Naive thymus-derived CD8-positive, alpha-beta T cell (primary cell): ENCODE measurements at places on chromosomes 1 and 21.

GRCh38 chr1:215583185-215583749 is 16.2 kb downstream of the KCTD3 start:
- peaks cover 7% of the 10 kb centered on the region for H3K36me3 ChIP-seq
- no peak overlapping the region for H3K4me3 ChIP-seq
- no peak for DNase-seq
- H3K27ac ChIP-seq = no peak overlapping the region
- H3K27me3 ChIP-seq = no peaks in the 10 kb centered on the region

DNA sequence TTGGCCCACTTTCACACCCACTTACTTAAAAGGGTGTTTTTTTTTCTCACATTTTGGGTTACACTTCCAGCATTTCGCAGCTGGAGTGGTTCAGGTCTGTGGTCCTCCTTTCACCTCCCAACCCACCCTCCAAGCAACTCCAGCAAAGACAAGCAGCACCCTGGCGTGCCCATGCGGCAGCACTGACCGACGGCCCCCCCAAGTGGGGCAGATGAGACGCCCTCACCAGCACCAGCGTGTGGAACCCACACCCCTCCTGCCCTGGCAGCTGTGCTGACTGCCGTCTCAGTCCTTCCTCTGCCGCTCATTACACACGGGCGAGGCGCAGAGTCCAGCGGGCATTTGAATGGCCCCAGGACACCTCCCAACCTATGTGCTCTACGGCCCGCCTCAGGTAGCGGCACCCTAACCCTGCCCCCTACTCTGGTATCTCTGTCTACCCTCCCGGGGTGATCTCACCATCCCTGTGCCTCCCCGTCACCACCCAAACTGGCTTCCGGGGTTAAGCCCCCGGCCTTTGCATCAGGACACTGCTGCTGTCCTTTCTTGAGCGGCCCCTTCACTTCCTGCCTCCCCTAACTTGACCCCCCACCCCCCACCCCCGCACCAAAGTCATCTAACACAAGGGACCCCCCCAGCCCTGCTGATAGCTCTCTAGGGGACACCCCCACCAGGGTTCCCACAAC is 10.9 kb downstream of the LSS start:
- H3K27ac ChIP-seq = no peak overlapping the region
- H3K36me3 ChIP-seq = peaks cover 4% of the 10 kb centered on the region
- no peaks in the 10 kb centered on the region for H3K4me1 ChIP-seq
- H3K4me3 ChIP-seq = no peak overlapping the region

DNA sequence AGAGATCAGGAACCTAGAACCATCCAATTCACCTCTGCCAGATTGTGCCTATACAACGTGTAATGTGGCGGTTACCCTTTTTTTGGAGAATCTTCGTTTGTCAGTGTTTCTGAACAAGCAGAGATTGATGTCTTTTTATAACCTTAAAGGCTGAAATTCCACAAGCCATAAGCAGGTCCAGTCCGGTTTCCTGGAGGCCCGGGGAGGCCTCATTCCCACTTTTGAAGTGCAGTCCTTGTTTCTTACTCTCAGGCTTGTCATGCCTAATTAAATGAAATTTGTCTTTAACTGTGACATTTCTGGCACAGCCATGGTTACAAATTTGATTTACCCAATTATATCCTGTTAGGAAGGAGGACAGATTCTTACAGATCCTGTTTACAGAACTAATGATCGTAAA is 27.8 kb downstream of the ZNF362 start:
- H3K27ac ChIP-seq = no peak overlapping the region
- H3K4me3 ChIP-seq = no peak overlapping the region
- H3K36me3 ChIP-seq = peaks cover 11% of the 10 kb centered on the region

GRCh38 chr21:43210454-43211071 is 41.8 kb downstream of the CRYAA start:
- H3K36me3 ChIP-seq = no peaks in the 10 kb centered on the region
- no peaks in the 10 kb centered on the region for H3K4me1 ChIP-seq

DNA sequence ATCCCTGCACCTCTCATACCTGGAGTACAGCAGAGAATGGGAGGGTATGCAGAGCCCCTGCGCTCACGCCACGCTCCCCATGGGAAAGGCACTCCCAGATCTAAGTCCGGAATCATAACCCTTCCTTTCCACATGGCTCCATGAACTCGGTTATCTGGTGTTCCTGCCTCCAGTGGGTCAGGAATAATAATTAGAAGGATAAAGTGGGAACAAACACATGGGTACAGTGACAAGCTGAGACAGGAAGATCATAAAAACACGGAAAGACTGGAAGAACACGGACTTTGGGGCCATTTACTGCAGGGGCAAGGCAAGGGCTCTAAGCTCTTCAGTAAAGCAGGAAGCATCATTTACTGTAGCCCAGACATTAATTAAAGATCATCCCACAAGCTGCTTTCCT is 48.6 kb downstream of the FOXO6 start:
- H3K27me3 ChIP-seq = peaks cover 28% of the 10 kb centered on the region
- H3K27ac ChIP-seq = peak overlapping the region; percentile 36
- no peaks in the 10 kb centered on the region for H3K36me3 ChIP-seq
- DNase-seq = no peak
- H3K4me1 ChIP-seq = no peaks in the 10 kb centered on the region

GRCh38 chr1:193105821-193106177 is 585 bp upstream of the GLRX2 start:
- peak overlapping the region; percentile 77 for H3K27ac ChIP-seq
- no peak for DNase-seq
- H3K36me3 ChIP-seq = no peaks in the 10 kb centered on the region
- peaks cover 20% of the 10 kb centered on the region for H3K4me1 ChIP-seq
- H3K4me3 ChIP-seq = peak overlapping the region; percentile 88

GRCh38 chr1:243885806-243886205 is 35.8 kb upstream of the AKT3 start:
- H3K4me3 ChIP-seq = no peak overlapping the region
- no peaks in the 10 kb centered on the region for H3K36me3 ChIP-seq
- H3K27me3 ChIP-seq = peaks cover 7% of the 10 kb centered on the region
- no peak overlapping the region for H3K27ac ChIP-seq

DNA sequence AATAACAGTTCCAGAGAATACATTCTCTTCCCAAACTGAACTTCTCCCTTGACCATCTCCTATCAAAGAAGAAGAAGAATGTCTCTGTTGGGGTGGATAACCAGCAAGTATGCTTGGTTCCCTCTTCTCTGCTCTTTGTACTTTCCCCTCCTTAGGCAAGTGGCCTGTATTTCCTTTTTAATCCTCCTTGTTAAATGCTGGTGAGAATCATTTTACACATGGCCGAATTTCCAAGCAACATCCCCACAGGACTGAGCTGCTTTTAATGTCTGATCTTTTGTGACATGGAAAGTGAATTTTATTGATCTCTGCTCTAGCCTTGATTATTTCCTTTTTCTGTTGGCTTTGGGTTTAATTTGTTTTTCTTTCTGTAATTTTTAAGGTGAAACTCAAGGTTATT is 336.7 kb downstream of the DUSP10 start:
- no peak overlapping the region for H3K27ac ChIP-seq
- H3K4me3 ChIP-seq = no peak overlapping the region
- no peak for DNase-seq

GRCh38 chr21:28445141-28445830 is 547.4 kb downstream of the LTN1 start:
- H3K27ac ChIP-seq = no peak overlapping the region
- no peak overlapping the region for H3K4me3 ChIP-seq
- no peaks in the 10 kb centered on the region for H3K27me3 ChIP-seq
- no peaks in the 10 kb centered on the region for H3K4me1 ChIP-seq
- peaks cover 5% of the 10 kb centered on the region for H3K36me3 ChIP-seq

DNA sequence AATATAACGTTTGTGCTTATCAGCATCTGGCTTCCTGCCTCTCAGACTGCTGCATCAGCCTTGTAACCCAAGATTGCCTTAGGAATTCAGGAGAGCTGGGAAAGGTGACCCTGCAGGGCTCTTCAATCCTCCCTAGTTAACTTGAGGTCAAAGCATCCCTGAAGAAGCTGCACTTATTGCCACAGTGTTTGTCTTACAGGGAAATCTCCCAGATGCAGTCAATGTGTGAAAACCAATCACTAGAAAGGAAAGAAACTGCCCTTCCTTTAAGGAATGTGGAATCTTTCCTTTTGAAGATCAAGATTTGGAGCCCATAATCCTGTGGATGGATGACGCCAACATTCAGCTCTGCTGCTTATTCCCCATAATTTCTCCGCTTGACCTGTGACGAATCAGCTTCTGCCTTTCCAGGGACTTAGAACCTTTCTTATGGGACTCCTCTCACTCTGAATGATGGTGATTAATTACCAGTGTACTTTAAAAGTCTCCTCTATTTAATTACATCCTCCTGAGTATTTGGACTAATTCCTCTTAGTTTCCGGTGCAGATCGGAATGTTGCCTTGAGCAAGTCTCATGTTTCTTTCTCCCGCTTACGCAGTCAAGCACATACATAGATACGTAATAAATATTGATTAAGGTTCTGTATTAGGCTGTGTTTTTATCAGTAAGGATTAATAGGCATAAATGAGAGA is 14.4 kb downstream of the ADAMTS5 start:
- DNase-seq = no peak
- H3K4me1 ChIP-seq = no peaks in the 10 kb centered on the region
- peaks cover 2% of the 10 kb centered on the region for H3K27me3 ChIP-seq
- H3K27ac ChIP-seq = no peak overlapping the region
- H3K36me3 ChIP-seq = no peaks in the 10 kb centered on the region
